ENCODE measurements at places on chromosomes 12 and 14.

- no peak for DNase-seq
Measured at GRCh38 chr12:68534108-68534507, 76.6 kb upstream of the RAP1B start.

GRCh38 chr12:50799908-50800307, 36.0 kb downstream of the ATF1 start:
- DNase-seq = no peak

DNA sequence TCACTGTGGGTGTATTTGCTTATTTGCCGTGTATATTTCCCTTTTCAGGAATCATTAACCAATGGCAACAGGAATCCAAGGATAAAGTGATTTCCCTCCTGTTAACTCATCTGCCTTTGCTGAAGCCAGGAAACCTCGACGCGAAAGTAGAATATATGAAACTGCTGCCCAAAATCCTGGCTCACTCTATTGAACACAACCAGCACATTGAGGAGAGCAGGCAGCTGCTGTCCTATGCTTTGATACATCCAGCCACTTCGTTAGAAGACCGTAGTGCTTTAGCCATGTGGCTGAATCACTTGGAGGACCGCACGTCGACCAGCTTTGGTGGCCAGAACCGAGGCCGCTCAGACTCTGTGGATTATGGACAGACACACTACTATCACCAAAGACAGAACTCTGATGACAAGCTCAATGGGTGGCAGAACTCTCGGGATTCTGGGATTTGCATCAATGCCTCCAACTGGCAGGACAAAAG, 135.1 kb downstream of the SAMD4A start:
- no peak for DNase-seq

DNA sequence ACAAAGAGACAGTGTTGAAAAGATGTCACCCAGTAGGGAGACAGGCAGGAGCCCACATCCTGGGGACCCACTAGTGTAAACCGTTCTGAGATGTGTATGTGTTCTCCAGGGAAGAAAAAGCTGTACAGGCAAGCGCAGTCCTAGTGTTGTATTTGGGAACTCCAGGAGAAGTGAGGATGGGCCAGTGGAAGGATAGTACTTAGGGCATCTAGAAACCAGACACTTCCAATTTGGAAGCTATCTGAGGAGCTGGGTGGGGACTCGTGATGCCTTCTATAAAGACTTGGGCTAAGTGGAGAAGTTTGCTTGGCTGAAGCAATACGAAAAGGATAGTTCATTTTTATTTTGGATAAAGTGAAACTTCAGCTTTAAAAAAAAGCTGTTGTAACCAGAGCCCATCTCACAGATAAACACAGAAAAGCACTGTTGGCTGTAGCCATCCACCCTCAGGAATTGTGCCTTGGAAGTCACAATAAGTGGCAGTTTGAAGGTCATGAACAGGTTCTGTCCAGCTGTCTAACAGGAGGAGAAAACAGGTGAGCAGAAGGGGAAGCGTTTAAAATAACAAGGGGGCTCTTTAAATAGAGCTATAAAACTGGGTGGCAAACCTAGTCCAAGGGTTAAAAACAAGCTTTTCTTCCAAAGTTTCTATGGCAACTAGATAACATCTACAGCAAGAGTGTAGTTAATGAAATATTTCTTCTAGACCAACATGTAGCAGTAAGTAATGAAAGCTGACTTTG, 108.0 kb upstream of the ARHGAP5 start:
- no peak for DNase-seq

- no peak for DNase-seq
Measured at GRCh38 chr12:39329018-39329417, 113.9 kb downstream of the KIF21A start.

GRCh38 chr12:54549774-54550451, 512 bp downstream of the PDE1B start:
- DNase-seq = peak; percentile 55

DNA sequence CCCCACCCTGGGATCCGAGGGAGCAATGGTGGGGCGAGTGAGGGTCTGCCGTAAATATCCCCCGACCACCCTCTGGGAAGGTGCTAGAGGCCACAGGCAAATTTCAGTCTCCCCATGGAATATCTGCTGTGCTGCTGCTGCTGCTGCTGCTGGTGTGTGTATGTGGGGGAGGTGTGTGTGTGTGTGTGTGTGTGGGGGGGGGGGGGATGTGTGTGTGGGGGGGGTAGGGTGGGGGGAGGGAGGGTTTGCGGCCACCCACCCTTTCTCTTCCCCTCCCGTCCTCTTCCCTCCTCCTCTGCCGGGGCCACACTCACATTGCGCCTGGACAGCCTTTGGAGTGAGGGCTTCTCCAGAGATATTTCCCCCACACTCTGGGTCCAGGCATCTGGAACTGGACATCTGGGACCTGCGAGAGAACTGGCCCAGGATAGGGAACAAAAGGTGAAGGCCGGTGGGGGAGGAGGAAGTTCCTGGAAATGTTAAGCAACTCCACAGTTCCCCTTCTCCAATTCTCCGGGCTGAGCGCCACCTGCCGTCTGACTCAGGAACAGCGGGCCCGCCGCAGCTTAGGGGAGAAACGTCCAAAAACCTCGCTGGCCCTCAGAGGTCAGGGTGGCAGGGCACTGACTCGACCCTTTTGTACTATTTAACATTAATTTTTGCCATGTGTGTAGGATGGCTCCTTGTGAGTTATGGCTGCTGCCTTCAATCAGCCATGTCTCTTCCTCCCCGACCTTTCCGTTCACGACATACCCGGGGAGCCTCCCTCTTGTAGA, at the start of gene C1RL:
C1RL (minus strand) TSS at position 419 of the 776 bp plus-strand sequence; CDS start at position 385, 34 bp downstream.
- peak; percentile 65 for DNase-seq

- DNase-seq = no peak
Measured at GRCh38 chr14:63596998-63597658, 44.5 kb downstream of the WDR89 start.

DNA sequence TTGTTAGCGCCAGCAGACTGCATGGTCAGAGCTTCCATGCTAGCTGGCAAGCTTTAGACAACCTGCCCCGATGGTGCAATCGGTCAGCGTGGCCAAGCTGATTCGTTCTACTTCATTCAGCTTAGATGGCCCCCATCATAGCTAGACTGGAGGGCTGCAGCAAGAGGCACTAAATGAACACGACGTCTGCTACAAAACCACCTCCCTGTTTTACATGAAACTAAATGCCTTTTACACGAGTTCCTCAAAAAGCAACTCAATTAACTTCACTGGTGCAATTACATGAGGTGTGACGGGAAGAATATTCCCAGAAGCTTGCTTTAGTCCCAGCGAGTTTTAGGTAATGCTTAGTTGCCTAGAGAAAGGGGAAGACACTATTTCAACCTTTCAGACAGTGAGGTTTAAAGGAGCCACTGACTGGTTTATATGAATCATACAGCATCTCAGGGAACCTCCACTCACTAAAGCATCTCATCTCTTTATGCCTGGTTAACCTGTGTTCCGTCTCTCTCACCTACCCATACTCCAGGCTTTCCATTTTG, 8.4 kb downstream of the NIN start:
- no peak for DNase-seq
